ENCODE measurements at places on chromosomes 11 and 22. TPM values are rescaled to one million over a fixed set of nuclear protein-coding genes. Genes with fewer than 3 reads are reported as not detected.

Gene PIH1D2
- polyA plus RNA-seq: 7.2 TPM

Gene KRTAP5-2
- polyA plus RNA-seq: not detected

Gene IL18
- polyA plus RNA-seq: not detected

Gene LAYN
- not detected for polyA plus RNA-seq

Gene WBP2NL
- polyA plus RNA-seq: not detected

Gene OR8D1
- not detected for polyA plus RNA-seq

Gene KRTAP5-8
- not detected for polyA plus RNA-seq

Gene PATE4
- polyA plus RNA-seq: not detected

Gene SCN2B
- polyA plus RNA-seq: 19.5 TPM

Gene OR51T1
- polyA plus RNA-seq: not detected

Gene RPLP2
- 369 TPM for polyA plus RNA-seq

Gene TRIM48
- polyA plus RNA-seq: not detected

Gene OR8B4
- not detected for polyA plus RNA-seq

Gene ZC3H12C
- 2.7 TPM for polyA plus RNA-seq

Gene ALX4
- not detected for polyA plus RNA-seq

Gene MRGPRE
- not detected for polyA plus RNA-seq

Gene FAM227A
- polyA plus RNA-seq: 0.93 TPM

Gene HOATZ
- not detected for polyA plus RNA-seq

Gene IZUMO1R
- polyA plus RNA-seq: not detected

Gene OTOG
- polyA plus RNA-seq: not detected

Gene IL17REL
- not detected for polyA plus RNA-seq

Gene CACNA1I
- polyA plus RNA-seq: 0.09 TPM

Gene OSM
- polyA plus RNA-seq: not detected

Gene LSP1
- 6.2 TPM for polyA plus RNA-seq

Gene OR51B4
- not detected for polyA plus RNA-seq

Gene HTR3A
- not detected for polyA plus RNA-seq

Gene IGLL1
- polyA plus RNA-seq: not detected

Gene TRIM51
- not detected for polyA plus RNA-seq

Gene TRIM34
- not detected for polyA plus RNA-seq

Gene RRP7A
- 6.3 TPM for polyA plus RNA-seq

Gene TMEM151A
- 8.1 TPM for polyA plus RNA-seq

Gene KDELR3
- 0.45 TPM for polyA plus RNA-seq

Gene DCDC1
- 0.04 TPM for polyA plus RNA-seq

Data from Purkinje cell (primary cell).